ENCODE measurements at places on chromosomes 1 and 21.

GRCh38 chr1:180533266-180533987 lies 25.3 kb upstream of the OVAAL start:
- DNase-seq: peak; percentile 81

DNA sequence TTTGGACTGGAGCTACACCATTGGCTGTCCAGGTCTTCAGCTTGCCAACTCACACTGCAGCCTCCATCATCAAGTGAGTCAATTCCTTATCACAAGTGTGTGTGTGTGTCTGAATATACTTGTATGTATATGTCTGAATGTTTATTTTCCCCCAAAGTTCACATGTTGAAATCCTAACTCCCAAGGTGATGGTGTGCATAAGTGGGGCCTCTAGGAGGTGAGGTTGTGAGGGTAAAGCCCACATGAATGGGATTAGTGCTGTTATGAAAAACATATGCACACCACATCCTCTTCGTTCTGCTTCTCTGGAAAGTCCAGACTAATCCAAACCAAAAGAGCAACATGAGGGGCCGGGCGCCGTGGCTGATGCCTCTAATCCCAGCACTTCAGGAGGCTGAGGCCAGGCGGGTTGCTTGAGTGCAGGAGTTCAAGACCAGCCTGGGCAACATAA lies 48.7 kb upstream of the LBR start:
- no peak for DNase-seq

- no peak for DNase-seq
Measured at GRCh38 chr1:109963864-109964263, 20.7 kb upstream of the AHCYL1 start.

- DNase-seq: no peak
Measured at GRCh38 chr1:7516929-7517328, 254.2 kb upstream of the VAMP3 start.

DNA sequence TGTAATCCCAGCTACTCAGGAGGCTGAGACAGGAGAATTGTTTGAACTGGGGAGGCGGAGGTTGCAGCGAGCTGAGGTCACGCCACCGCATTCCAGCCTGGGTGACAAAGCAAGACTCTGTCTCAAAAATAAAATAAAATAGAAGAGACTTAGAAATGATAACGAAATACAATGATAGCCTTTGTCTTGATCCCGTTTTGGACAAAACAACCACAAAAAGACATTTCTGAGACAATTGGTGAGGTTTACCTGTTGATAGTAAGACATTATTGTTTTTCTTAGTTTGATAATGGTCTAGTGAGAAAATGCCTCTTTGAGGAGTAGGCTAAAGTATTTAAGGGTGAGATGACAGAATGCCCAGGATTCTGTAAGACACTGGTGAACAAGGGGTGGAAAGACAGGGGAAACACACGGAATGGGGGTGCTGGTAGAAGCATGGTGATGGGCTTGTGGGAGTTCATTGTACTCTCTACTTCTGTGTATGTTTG lies 11.9 kb upstream of the SHE start:
- no peak for DNase-seq

GRCh38 chr1:48616710-48617109 lies 144.7 kb upstream of the SPATA6 start:
- no peak for DNase-seq

GRCh38 chr1:91635763-91636162 lies 135.1 kb downstream of the CDC7 start:
- DNase-seq: no peak

- DNase-seq: no peak
Measured at GRCh38 chr1:177858332-177858821, 111.5 kb downstream of the SEC16B start.

DNA sequence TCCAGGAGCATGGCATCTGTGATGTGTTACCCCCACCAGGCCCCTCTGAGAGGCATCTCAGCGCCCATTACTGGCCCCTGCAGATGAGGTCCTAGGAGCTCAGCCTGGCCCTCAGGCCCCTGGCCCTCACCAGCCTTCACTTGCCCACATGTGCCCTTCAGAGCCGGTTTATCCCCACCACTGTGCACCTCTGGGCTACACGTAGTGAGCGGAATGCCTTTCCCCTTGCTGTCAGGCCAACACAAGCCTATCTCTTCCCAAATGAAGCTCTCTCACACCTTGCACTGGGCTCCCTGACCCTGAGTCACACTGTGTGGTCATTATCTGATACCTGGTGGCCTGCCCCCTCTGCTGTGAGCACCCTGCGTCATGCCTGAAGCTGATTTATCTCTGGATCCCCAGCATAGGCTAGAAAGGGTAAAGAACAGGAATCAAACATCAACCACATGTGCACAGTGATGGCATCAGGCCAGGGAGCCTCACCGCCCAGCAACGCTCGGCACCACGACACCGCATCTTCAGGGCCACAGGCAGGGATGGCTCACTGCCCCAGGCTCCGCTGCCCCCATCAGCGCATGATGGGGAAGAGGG lies 49.1 kb downstream of the GLIS1 start:
- no peak for DNase-seq

DNA sequence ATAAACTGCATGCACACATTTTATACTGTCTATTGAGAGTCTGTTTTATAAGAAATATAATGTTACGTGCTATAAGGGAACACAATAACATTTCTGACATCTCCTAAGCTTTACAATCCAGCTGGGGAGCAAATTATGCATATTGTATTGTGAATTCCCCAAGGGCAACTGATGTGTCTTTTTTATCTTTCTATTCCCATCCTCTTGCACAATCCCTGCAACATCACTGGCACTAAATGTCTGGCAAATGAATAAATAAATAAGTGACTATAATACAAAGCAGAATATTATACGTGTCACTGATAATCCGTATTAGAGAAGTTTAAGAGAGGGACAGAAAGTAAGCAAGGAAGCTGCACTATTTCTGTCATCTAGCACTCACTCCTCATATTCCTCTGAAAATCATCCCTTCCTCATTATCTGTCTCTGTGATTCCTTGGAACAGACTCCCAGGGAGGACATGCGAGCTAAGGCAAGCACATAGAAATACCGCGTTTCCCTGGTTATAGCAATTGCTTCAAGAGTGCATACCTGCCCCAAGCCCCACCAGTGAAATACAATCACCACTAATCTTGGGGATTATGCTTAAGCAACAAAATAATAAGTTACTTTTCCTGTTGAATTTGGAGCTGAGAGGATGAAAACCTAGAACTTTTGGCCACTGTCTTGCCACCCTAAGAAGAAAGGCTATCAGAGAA lies 205.4 kb downstream of the SMYD3 start:
- no peak for DNase-seq

DNA sequence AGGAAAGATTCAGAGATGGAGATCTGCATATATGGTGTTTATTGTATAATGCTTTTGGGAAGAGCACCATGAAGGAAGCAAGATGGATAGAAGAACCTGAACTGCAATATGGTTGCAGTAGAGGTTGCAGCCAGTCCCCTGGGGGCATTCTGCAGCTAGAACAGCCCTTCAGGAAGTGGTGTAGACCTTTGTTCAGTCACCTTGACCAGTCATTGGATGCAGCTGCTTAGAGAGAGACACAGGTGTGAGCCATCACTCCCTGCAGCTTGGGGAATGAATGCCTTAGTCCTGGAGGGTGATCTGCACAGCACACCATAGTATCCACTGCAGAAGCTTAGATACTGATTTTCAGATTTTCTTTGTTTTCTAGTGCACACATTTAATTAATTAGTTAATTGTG lies 42.3 kb downstream of the NEK7 start:
- DNase-seq: no peak

- DNase-seq: no peak
Measured at GRCh38 chr1:21338573-21339355, 48.5 kb upstream of the ECE1 start.

- peak; percentile 65 for DNase-seq
Measured at GRCh38 chr1:150233359-150234308, 2.3 kb downstream of the ANP32E start.

DNA sequence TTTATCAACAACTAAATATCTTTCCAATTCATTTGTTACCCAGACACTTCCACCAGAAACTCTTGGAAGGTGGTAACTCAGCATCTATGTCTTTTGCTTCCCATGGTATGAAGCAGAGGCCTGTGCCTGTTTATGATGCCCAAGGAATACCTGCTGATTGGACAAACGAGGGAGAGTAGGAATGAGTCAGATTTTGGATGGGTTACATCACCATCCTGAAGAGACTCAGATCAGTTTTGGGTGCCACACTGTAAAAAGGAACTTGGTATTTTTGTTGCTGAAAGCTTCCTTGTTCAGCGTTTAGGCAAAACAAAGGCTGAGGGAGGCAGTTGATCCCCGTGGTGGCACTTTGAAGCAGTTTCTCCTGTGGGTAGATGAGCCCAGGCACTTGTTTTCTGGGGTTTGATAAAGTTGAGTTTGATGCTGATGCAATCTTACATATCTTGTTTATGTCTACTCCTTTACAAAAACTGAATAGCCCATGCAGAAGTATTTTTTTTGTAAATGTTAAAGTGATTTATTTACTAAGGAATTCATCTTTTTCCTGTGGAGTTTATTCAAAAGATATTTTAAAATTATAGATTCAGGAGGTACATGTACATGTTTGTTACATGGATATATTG lies 26.7 kb upstream of the CYP4X1 start:
- no peak for DNase-seq

- DNase-seq: no peak
Measured at GRCh38 chr21:21226472-21226871, 228.3 kb downstream of the NCAM2 start.

DNA sequence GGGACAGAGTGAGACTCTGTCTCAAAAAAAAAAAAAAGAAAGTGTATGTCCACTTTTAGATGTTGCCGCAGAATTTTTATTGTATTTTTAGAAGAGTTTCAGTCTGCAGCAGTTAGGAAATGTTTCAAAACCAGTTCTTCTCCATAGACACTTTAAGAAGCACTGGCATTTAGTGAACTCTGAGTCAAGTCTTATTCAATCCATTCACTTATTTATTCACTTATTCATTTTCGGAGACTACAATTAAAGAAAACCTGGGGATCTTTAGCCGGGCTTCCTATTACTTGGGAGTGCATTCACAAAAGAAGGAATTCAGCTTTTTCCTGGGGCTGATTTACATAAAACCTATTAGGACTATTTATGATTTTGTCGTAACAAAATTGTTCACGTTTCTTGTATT lies 12.3 kb downstream of the RCAN3 start:
- no peak for DNase-seq

DNA sequence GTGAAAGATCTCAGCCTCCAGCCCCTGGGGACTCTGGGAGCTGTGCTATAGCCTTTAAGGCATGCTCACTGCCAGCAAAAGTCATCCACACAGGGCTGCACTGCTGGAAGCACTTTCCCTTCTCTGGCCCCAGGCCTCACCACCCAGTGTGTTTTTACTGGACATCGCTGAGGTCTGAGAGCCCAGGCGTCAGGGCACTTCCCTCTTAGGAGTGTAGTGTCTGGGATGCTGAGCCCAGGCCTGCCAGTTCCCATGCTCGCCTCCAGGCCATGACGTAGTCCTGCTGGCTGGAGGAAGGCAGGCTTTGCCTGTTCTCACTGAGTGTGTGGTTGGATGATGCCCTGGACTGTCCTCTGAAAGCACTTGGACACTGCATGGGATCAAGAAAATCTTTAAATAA lies 101.2 kb downstream of the GDAP2 start:
- DNase-seq: no peak

DNA sequence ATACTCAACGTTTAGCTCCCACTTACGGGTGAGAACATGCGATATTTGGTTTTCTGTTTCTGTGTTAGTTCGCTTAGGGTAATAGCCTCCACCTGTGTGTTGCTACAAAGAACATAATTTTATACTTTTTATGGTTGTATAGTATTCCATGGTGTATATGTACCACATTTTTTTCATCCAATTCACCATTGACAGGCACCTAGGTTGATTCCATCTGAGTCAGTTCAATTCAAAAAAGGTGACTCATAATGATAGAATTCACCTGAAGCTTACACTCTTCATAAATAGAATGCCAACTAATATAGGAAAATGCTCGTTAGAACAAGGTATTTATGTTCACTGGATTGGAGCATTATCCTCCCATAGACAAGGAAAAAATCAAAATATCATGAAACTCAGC lies 38.5 kb downstream of the RGS4 start:
- no peak for DNase-seq

DNA sequence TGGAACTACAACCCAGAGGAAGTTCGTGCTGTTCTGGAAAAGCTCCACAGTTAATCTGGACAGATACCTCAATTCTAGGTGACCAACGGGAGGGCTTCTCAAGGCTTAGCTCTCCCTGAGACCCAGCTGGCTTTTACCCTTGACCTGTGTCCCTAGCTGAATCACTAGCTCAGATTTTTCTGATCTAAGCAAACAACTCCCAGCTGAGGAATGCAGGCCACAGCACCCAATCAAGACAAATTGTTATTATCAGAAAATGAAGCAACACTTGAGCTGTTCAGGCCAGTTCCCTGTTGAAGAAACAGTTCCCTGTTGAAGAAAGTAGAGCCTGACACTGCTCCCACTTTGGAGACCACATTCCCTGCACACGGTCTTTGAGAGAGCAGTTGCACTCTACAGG lies 16.0 kb downstream of the DIO1 start:
- no peak for DNase-seq

GRCh38 chr1:227774821-227775661 lies 39.8 kb downstream of the SNAP47 start:
- no peak for DNase-seq

DNA sequence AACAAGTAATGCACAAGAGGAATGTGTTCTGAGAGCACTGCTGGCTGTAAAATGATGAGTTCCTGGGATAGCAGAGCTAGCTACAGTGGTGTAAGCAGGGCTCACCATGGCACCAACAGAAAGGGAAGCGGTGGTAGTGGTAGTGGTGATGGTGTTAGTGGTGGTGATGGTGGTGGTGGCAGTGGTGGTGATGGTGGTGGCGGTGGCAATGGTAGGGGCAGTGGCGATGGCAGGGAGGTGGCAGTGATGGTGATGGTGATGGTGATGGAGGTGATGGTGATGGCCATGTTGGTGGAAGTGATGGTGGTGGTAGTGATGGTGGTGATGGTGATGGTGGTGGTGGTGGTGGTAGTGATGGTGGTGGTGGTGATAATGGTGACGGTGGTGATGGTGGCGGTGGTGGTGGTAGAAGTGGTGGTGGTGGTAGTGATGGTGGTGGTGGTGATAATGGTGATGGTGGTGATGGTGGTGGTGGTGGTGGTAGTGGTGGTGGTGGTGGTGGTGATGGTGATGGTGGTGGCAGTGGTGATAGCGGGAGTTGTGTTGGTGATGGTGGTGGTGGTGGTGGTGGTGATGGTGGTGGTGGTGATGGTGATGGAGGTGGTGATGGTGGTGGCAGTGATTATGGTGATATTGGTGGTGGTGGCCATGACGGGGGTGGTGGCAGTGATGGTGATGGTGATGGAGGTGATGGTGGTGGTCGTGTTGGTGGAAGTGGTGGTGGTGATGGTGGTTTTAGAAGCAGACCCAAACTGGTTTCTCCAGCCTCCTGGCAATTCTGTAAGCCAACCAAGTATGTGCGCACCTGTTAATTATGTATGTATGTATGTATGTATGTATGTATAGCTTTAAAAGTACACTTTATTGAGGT lies 254.1 kb downstream of the TRABD2B start:
- no peak for DNase-seq

- no peak for DNase-seq
Measured at GRCh38 chr1:89519779-89520358, 4.8 kb upstream of the LRRC8B start.

GRCh38 chr1:60898987-60899386 lies 183.4 kb upstream of the NFIA start:
- DNase-seq: peak; percentile 29

GRCh38 chr1:182181167-182181572 lies 119.7 kb upstream of the ZNF648 start:
- no peak for DNase-seq
